ENCODE measurements at places on chromosomes 12 and 14. TPM values are rescaled to one million over a fixed set of nuclear protein-coding genes. Genes with fewer than 3 reads are reported as not detected.

DNA sequence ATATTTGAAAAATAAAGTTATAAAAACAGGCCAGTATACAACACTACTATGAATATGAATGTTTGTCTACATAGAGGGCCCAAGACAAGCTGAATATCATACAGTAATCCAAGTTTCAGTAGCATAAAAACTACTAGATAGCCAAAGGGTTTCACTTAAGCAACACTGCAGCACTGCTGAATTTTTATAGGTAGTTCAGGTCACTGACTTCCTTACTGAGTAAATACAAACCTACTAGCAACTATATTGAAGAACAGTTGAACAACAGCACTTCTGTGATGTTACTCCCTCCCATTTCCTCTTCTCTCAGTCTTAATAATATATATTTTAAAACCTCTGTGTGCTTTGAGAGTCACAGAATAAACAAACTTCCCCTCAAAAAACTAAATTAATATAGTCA is 42.7 kb downstream of the GTF2A1 start:
- peaks cover 2% of the 10 kb centered on the region for H3K36me3 ChIP-seq
- no peak overlapping the region for H3K27ac ChIP-seq
- no peak overlapping the region for H3K4me3 ChIP-seq
- H3K4me1 ChIP-seq = peaks cover 2% of the 10 kb centered on the region
- no peaks in the 10 kb centered on the region for H3K27me3 ChIP-seq
- DNase-seq = no peak

GRCh38 chr12:84840356-84840755 is 72.2 kb downstream of the SLC6A15 start:
- H3K27me3 ChIP-seq = no peaks in the 10 kb centered on the region
- H3K27ac ChIP-seq = no peak overlapping the region
- H3K4me1 ChIP-seq = no peaks in the 10 kb centered on the region
- H3K36me3 ChIP-seq = no peaks in the 10 kb centered on the region
- no peak overlapping the region for H3K4me3 ChIP-seq

DNA sequence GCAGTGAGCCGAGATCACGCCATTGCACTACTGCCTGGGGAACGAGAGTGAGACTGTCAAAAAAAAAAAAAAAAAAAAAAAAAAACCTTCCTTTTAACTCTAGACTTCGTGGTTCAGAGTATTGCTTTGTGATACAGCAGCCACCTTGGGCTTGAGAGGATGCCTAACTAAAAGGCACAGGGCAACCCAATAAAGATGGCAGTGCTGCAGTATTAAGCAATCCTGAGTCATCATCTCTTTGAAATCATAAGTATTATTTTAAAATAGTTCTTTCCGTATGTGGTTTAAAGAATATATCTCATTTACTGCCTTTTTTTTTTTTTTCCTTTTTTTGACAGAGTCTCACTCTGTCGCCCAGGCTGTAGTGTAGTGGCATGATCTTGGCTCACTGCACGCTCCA is 116.1 kb downstream of the PLEKHA5 start:
- DNase-seq = no peak
- H3K27me3 ChIP-seq = no peaks in the 10 kb centered on the region
- H3K36me3 ChIP-seq = no peaks in the 10 kb centered on the region
- peaks cover 3% of the 10 kb centered on the region for H3K4me1 ChIP-seq

The CLEC2B gene
- 23.3 TPM for total RNA-seq

DNA sequence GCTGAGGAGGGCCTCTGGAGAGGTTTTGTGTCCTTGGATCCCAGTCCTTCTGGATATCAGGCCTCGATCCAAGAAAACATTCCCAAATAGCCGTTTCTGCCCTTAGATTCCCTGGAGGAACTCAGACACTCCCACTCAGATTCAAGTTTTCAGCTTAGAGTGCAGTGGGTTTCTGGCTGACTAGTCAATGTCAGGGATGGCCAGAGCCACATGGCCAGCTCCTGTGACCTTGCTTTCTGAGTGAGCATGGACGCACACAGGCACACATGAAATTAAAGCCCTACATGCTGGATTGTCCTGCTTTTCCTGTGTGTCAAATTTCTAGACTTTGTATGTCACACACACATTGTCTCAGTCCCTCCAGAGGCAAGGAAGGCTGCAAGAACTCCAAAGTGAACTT is 86.2 kb downstream of the TNFAIP2 start:
- DNase-seq = no peak
- no peaks in the 10 kb centered on the region for H3K4me1 ChIP-seq
- no peak overlapping the region for H3K4me3 ChIP-seq
- H3K27me3 ChIP-seq = no peaks in the 10 kb centered on the region
- H3K27ac ChIP-seq = no peak overlapping the region
- no peaks in the 10 kb centered on the region for H3K36me3 ChIP-seq

GRCh38 chr12:121830588-121831265 is 26.9 kb downstream of the SETD1B start:
- H3K4me3 ChIP-seq = no peak overlapping the region
- H3K36me3 ChIP-seq = no peaks in the 10 kb centered on the region
- no peak overlapping the region for H3K27ac ChIP-seq
- DNase-seq = no peak
- no peaks in the 10 kb centered on the region for H3K27me3 ChIP-seq
- no peaks in the 10 kb centered on the region for H3K4me1 ChIP-seq

The TAMALIN gene
- 64.2 TPM for total RNA-seq

DNA sequence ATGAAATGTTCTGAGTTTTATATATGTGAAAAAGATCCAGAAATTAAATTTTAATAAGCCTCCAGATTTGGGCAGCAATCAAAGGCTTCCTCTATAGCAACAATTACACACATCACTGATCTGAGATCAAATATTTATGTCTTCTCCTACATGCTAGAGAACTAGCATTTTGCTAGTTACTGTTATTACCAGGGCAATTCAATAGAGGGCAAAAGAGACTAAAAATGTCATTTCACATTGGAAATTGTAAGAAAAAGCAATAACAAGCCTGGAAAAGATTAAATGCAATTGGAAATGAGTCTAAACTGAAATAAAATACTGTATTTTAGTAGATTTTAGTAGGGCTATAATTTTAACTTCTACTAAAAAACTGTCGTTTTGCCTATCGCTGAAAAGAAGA is 32.6 kb upstream of the ANO6 start:
- H3K4me3 ChIP-seq = no peak overlapping the region
- no peaks in the 10 kb centered on the region for H3K4me1 ChIP-seq
- no peak overlapping the region for H3K27ac ChIP-seq
- no peaks in the 10 kb centered on the region for H3K36me3 ChIP-seq
- no peaks in the 10 kb centered on the region for H3K27me3 ChIP-seq

- DNase-seq = peak; percentile 84
- no peak overlapping the region for H3K4me3 ChIP-seq
- H3K36me3 ChIP-seq = no peaks in the 10 kb centered on the region
- peaks cover 5% of the 10 kb centered on the region for H3K4me1 ChIP-seq
- H3K27ac ChIP-seq = peak overlapping the region; percentile 7
These were observed 7.2 kb downstream of the ALDH2 start for GRCh38 chr12:111773801-111774551.

GRCh38 chr14:41699486-41699885 is 92.8 kb downstream of the LRFN5 start:
- H3K4me1 ChIP-seq = no peaks in the 10 kb centered on the region
- H3K4me3 ChIP-seq = no peak overlapping the region
- H3K27me3 ChIP-seq = no peaks in the 10 kb centered on the region

DNA sequence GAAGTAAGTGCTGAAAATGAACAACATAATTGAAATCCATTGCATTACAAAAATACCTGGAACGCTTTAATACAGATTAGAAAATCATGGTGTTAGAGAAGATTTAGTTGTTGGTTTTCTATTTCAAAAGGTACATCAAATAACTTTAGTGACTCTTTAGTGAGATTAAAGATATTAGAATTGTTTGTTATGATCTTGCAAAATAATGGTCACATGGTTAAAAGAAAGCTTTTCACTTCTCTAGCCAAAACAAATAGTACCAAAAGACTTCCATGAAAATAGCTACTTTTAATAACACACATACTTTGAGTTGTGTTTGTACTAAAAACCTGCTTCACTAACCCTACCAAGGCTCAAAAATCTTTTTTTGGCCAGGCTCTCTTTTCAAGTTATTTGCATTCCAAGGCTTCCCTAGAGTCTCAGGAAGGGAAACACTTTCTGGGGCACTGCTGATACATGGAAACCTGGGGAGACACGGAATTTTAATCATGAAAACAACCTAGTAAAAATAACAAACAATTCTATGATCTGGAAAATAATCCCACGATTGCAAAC is at the start of gene SLCO1A2:
Gene SLCO1A2, minus strand, starts transcription at position 147 of the 555 bp plus-strand sequence. CDS start 270 bp downstream, outside the sequence.
- H3K27me3 ChIP-seq = no peaks in the 10 kb centered on the region
- no peak for DNase-seq
- H3K36me3 ChIP-seq = no peaks in the 10 kb centered on the region

The KCNMB4 gene
- total RNA-seq = 2.0 TPM

DNA sequence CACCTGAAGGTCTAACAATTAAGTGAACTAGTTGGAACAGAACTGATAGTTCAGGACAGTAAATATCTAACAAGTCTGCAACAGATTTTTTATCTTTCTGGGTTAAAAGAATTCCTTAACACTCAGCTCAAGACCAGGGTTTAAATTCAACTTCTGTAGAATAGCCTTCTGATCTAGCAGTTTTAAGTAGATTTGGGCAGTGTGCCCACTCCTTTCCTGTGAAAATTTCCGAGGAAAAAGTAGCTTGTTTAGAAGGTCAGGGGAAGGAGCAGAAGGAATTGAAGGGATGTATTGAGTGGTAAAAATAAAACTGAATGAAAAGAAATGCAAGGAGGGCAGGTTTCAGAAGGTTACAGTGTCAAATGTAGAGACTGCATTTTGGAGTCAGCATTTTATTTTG is 45.8 kb downstream of the ATL1 start:
- H3K27me3 ChIP-seq = no peaks in the 10 kb centered on the region
- H3K27ac ChIP-seq = no peak overlapping the region

DNA sequence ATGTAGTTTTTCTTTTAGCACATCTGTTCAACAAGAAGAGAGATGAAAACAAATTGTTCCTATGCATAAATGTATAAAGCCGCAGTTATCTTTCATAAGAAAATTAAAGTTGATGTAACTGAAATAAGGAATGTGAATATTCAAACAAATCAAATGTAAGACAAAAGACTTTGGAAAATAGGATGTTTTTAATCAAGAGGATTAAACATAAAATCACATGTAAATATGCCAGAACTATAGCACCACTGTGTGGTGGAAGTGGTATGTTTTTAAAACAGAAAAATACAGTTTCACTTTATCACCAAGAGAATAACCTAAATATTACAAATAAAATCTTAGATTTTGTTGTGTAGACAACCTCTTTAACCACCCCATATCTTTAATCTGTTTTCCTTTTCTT is 40.4 kb downstream of the CAPS2 start:
- DNase-seq = no peak
- no peak overlapping the region for H3K27ac ChIP-seq
- H3K27me3 ChIP-seq = no peaks in the 10 kb centered on the region

The CLEC7A gene
- total RNA-seq = 33.5 TPM

DNA sequence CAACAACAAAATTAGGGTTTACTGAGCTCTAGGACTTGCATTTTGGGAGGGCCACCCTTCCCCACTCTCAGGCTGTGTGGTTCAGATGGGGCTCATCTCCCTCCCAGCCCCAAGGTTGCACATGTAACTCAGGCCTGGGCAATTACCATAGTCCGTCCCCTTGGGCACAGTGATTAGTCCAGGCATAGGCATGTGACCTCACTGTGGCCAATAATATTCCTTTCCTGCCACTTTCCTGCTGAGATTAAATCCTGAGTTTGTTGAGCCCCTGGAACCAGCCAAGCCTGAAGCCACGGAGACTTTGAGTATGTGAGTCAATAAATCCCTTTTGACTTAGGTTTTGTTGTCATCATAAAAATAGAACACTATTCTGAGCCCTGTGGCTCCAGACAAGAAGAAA is 113.0 kb downstream of the AACS start:
- H3K27ac ChIP-seq = no peak overlapping the region
- no peaks in the 10 kb centered on the region for H3K4me1 ChIP-seq
- no peaks in the 10 kb centered on the region for H3K27me3 ChIP-seq
- no peak overlapping the region for H3K4me3 ChIP-seq

DNA sequence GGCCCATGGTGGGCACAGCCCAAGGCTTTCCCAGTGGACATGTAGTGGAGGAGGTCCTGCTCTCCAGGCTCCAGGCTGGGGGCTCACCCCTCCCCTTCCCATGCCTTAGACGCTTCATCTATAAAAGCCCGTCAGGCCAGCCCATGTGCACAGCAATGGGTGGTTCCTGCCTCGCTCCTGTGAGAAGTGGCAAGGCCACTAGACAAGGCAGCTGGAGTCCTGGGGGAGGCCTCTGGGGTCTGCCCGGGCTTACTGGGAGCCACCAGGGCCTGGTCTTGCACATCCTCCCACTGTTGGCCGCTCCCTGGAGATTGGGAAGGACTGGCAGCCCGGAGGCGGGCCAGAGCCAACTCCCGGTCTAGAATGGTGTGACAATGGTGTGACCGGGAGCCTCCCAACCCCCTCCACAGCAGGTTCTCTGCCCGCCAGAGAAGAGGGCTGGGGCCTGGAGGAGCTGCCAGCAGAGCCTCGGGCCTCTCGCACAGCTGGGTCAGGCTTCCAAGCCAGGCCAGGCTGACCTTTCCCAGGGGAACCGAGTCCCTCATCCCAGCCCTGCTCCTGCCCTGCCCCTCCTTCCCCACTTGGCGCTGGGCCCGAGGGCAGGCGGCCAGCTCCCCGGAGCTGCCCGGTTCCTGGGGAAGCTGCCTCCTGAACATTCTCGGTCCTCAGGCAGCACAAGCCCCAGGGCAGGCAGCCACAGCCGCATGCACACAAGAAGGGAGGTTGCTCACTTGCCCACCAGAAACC is 97.9 kb downstream of the RFLNA start:
- H3K36me3 ChIP-seq = no peaks in the 10 kb centered on the region
- H3K4me1 ChIP-seq = no peaks in the 10 kb centered on the region
- H3K4me3 ChIP-seq = no peak overlapping the region
- no peaks in the 10 kb centered on the region for H3K27me3 ChIP-seq

GRCh38 chr14:94392510-94392935 is 4.1 kb upstream of the SERPINA1 start:
- H3K4me3 ChIP-seq = no peak overlapping the region
- H3K4me1 ChIP-seq = no peaks in the 10 kb centered on the region
- peak; percentile 84 for DNase-seq
- H3K27ac ChIP-seq = no peak overlapping the region
- no peaks in the 10 kb centered on the region for H3K36me3 ChIP-seq

The GUCY2C gene
- not detected for total RNA-seq
